Upper lobe of right lung (tissue), 1 donor: ENCODE measurements at places on chromosomes 6 and 20. TPM values are rescaled to one million over a fixed set of nuclear protein-coding genes. Genes with fewer than 3 reads are reported as not detected.
A peak's percentile ranks its signal among the peaks of the same experiment; 100 is the strongest.

Gene RAET1E
- 0.96 TPM for total RNA-seq

DNA sequence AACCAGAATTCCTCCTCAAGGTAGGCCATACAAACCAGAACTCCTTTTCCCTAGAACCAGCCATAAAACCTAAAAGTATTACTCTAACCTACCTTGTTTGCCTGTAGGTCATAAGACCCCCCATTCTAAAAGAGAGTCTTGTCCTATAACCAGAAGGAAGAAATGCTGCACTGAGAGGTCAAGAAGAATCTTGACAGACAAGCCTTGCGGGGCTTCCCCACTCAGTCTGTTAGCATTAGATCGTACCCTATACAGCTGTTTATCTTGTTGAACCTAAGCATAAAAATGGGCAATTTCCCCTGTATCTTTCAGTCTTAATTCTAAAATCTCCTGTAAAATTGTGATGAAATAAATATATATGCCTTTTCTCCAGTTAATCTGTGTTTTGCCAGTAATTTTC, 52.3 kb upstream of the HFE start:
- no peaks in the 10 kb centered on the region for H3K36me3 ChIP-seq
- no peak overlapping the region for H3K27ac ChIP-seq
- H3K4me1 ChIP-seq, result peaks cover 14% of the 10 kb centered on the region
- H3K4me3 ChIP-seq, result no peak overlapping the region
- no peak for DNase-seq

GRCh38 chr20:60518022-60518421, 559.8 kb downstream of the CDH26 start:
- H3K4me1 ChIP-seq, result no peaks in the 10 kb centered on the region
- no peak overlapping the region for H3K4me3 ChIP-seq
- H3K27me3 ChIP-seq, result no peaks in the 10 kb centered on the region
- H3K27ac ChIP-seq, result no peak overlapping the region
- DNase-seq, result no peak
- H3K36me3 ChIP-seq, result no peaks in the 10 kb centered on the region

DNA sequence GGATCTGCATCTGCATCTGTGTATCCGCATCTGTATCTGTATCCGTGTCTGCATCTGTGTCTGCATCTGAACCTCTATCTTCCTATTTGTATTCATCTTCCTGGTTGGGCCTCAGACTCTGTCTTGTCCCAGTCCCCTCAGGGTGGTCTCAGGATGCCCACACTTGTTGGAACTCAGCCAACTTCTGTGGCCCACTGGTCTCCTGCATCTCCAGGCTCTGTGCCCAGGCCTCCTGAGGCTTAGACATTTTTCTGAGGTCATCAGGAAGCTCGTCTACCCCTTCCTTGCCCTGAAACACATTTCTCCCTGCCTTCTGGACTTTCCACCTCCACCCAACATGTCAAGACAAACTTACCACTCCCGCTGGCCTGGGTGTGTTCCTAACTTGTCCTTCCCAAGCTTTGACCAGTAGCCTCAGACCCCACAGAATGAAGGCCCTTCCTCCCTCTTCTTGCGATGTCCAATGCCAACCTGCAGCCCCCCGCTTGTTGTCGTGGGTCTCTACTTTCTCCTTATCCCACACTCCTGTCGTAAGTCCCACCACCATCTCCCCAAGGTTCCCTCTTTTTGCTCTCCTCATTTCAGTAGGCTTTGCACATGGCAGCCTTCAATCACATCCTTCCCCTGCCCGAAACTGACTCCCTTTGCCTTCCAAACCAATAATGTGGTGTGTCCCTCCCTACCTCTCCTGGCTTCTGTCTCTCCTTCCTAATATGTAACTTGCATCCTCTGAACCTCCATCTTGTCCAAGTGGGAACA, 176.5 kb downstream of the DLL1 start:
- no peak overlapping the region for H3K27ac ChIP-seq
- DNase-seq, result peak; percentile 32
- no peaks in the 10 kb centered on the region for H3K4me1 ChIP-seq

DNA sequence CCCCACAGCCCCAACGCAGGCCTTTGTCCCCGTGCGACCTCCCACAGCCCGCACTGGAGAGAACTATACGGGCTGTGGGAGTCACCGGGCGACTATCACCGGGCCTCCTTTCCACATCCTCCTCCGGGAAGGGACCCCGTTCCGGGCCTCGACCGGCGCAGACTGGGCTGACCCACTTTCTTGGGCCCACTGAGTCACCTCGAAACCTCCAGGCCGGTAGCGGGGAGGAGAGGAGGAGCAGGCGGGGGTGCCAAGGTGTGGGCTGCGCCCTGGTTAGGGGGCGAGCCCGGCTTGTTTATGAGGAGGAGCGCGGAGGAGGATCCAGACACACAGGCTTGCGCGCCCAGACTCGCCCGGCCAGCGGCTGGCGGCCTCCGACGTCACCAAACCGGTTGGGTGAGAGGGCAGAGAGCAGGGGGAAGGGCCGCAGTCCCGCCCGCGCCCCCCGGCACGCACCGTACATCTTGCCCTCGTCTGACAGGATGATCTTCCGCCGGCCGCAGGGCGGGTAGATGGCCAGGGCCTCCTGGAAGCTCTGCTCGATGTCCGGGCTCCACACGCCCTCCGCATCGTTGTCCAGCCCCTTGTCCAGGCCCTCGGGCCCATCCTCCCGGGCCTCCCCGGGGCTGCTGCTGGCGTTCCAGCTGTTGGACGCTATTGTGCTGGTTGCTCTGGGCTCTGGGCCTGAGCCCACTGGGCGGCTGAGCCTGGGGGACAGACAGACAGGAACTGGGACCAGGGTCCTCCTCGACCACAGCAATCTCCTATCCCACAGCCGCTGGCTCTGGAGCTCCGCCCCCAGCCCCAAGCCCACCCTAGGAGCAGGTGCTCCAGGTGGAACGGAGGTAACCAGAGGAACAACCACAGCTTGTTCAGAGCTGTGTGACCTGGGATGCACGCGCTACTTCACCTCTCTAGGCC, 10.6 kb downstream of the TEAD3 start:
- no peaks in the 10 kb centered on the region for H3K36me3 ChIP-seq
- H3K4me1 ChIP-seq, result peaks cover 38% of the 10 kb centered on the region
- H3K27me3 ChIP-seq, result no peaks in the 10 kb centered on the region
- peak overlapping the region; percentile 21 for H3K4me3 ChIP-seq
- peak overlapping the region; percentile 83 for H3K27ac ChIP-seq
- peak; percentile 91 for DNase-seq

DNA sequence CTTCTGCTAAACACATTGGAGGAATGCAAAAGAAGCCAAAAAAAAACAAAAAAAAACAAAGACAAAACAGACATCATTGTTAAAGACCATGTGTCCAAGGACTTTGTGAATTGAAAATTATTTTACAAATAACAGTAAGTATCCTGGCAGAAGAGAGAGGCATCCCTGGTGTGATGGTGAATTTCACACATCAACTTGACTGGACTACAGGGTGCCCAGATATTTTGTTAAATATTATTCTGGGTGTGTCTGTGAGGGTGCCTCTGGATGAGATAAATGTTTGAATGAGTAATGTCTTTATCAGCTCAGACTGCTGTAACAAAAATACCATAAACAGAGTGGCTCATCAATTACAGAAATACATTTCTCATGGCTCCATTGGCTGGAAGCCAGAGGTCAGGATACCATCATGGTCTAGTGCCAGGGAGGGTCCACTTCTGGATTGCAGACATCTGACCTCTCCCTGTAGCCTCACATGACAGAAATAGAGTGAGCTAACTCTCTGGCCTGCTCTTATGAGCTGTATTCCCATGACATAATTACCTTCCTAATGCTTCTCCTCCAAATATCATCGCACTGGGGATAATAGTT, 12.2 kb upstream of the C6orf118 start:
- H3K4me3 ChIP-seq, result no peak overlapping the region
- no peak overlapping the region for H3K27ac ChIP-seq
- no peaks in the 10 kb centered on the region for H3K27me3 ChIP-seq
- DNase-seq, result no peak
- H3K36me3 ChIP-seq, result no peaks in the 10 kb centered on the region

Gene CST2
- total RNA-seq, result not detected

GRCh38 chr6:586553-586952, 70.3 kb downstream of the HUS1B start:
- H3K27me3 ChIP-seq, result no peaks in the 10 kb centered on the region
- H3K27ac ChIP-seq, result no peak overlapping the region
- no peak for DNase-seq
- peaks cover 31% of the 10 kb centered on the region for H3K36me3 ChIP-seq

Gene SLC17A3
- total RNA-seq, result not detected

Gene PHACTR3
- 18.2 TPM for total RNA-seq

DNA sequence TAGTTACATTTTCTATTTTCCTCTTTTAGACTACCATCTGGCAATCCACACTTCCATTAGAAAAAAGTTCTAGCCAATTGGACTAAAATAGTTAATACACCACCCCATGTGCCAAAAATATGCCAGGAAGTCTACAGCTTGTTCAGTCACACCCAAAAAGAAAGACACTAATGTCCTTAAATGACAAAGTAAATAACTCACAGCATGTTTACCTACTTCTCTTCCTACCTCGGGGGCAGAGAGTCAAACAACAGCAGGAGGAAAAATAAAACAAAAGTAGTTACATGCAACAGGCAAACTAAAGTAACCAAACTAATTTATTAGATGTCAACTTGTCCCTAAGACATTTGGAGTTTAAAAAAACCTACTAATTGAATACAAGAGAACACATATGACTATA, 57.0 kb downstream of the UBE3D start:
- H3K27me3 ChIP-seq, result no peaks in the 10 kb centered on the region
- no peaks in the 10 kb centered on the region for H3K36me3 ChIP-seq
- no peak for DNase-seq
- peaks cover 7% of the 10 kb centered on the region for H3K4me1 ChIP-seq

Gene CCN5
- 112 TPM for total RNA-seq

Gene PTCRA
- 5.0 TPM for total RNA-seq

Gene ZC2HC1B
- not detected for total RNA-seq

DNA sequence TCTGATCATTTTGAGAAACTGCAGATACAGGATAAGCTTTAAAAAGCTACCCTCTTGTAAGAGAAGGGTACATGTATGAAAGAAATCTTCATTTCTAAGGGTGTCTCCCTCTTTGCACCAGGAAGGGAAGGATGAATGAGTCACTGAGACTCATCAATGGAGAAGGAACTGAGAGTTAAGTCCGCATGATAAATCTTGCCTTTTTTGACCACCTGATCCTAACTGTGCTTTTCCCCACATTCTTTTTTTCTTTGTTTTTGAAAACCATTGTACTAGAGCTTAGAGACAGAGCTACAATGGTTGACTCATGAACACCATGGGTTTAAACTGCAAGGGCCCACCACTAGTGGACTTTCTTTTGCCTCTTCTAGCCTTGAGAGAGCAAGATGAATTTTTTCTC, 353.0 kb upstream of the RGS17 start:
- H3K4me1 ChIP-seq, result no peaks in the 10 kb centered on the region
- H3K27me3 ChIP-seq, result no peaks in the 10 kb centered on the region
- H3K36me3 ChIP-seq, result no peaks in the 10 kb centered on the region
- DNase-seq, result no peak

GRCh38 chr6:49847673-49848072, 18.7 kb downstream of the CRISP1 start:
- no peak overlapping the region for H3K27ac ChIP-seq
- no peaks in the 10 kb centered on the region for H3K4me1 ChIP-seq
- no peak for DNase-seq
- no peaks in the 10 kb centered on the region for H3K36me3 ChIP-seq
- H3K4me3 ChIP-seq, result no peak overlapping the region
- no peaks in the 10 kb centered on the region for H3K27me3 ChIP-seq

DNA sequence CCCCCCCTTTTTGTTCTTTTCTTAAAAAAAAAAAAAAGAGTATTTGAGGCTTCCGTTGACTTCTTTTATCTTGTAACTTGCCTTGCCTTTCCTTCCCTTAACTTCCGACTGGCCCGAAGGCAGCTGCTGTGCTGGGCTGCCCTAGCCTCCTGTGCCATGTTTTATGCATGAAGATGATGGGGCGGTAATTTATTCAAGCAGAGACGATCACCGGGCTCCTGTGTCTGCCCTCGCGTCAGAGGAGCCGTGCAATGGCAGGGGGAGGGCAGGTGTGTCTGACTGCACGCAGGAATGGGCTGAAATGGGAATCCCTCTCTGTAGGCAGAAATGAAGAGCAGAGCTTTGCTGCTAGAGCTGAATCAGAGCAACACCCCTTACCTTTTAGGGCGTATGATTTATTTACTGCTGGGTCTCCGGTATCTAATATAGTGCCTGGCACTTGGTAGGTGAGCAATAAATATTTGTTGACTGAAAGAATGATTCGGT, 106.3 kb upstream of the RIPOR2 start:
- no peak overlapping the region for H3K27ac ChIP-seq
- peak overlapping the region; percentile 27 for H3K4me3 ChIP-seq
- no peak for DNase-seq
- H3K27me3 ChIP-seq, result no peaks in the 10 kb centered on the region
- H3K4me1 ChIP-seq, result no peaks in the 10 kb centered on the region

Gene PGBD1
- total RNA-seq, result 3.1 TPM

DNA sequence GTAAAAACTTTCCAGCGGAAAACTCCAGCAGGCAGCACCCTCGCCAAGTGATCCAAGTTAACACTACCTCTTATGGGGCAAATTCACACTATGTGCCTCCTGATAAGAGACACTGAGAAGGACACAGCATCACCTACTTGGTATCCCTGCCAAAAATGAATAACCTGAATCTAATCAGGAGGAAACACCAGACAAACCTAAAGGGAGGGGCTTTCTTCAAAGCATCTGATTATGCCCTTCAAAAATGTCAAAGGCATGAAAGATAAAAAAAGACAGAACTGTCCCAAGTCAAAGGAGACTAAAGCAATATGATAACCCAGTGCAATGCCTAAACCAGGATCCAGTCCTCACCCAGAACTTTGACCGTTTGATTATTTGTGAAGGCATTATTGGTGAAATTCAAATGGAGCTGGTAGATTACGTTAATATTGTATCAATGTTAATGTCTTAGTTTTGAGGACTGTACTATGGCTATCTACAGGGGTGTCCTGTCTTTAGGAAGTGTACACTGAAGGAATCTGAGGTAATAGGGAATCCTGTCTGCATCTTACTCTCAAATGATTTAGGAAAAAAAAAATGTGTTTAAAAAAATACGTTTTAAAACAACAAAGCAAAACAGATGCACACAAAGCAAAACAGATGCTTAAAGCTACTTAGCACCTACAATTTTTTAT, 8.3 kb downstream of the TBC1D7 start:
- no peak overlapping the region for H3K4me3 ChIP-seq
- H3K27me3 ChIP-seq, result no peaks in the 10 kb centered on the region

Gene NOL4L
- total RNA-seq, result 19.7 TPM

GRCh38 chr6:154960854-154961530, 34.1 kb upstream of the TIAM2 start:
- H3K27me3 ChIP-seq, result no peaks in the 10 kb centered on the region
- H3K27ac ChIP-seq, result no peak overlapping the region
- DNase-seq, result no peak
- H3K36me3 ChIP-seq, result no peaks in the 10 kb centered on the region
